ENCODE measurements at places on chromosomes 2 and 18.

- no peak for DNase-seq
These were observed 51.0 kb downstream of the LDLRAD4 start for GRCh38 chr18:13269521-13270011.

DNA sequence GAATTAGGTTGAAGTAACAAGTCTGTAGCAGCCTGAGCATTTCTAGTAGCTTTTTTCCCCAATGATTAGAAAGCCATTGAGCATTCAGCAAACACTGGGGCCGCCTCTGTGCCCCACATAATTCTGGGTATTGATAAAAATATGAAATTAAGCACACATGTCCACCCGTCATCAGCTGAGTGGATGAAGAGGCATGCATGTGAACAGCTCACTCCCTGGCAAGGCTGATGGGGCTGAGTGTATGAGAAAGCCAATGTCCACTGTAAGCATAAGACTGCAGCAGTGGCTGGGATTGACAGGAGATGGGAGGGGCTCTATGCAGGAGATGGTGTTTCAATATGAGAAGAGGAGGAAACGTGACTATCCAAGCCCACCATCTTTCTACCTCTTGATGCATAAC lies 124.4 kb upstream of the KLHL29 start:
- DNase-seq = no peak

DNA sequence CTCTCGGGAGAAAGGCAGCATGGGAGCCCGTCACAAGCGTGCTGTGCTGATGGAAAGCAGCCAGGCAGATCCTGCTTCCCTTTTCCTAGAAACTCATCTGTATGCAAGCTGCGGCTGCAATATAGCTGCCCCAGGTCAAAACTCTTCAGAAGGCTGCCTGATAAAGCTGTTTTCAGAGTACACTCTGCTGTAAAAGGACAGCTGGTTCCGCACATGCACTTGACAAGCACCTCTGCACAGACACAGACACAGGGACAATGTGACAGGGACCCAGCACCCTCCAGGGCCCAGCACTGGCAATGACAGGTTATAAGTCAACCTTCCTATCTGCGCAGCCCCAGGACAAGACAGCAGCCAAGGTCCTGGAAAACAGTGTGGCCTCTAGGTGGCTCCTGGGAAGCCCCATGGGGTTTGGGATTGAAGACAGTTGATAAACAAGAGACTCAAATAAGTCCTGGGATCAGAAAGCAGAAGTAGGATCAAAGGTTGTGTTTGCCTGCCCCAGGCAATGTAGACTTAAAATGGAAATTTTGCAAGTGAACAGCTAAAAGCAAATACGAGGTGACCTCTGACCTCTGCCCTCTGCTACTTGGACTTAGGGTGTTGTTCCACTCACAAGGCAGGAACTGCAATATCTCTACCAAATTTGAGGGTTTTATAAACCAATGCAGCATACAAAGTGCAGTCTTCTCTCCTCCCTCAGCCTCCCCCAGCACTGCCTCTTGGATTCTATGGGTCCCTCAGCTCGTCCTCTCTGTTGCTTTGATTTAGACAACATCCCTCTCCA lies 16.9 kb downstream of the SLC66A2 start:
- DNase-seq = no peak

DNA sequence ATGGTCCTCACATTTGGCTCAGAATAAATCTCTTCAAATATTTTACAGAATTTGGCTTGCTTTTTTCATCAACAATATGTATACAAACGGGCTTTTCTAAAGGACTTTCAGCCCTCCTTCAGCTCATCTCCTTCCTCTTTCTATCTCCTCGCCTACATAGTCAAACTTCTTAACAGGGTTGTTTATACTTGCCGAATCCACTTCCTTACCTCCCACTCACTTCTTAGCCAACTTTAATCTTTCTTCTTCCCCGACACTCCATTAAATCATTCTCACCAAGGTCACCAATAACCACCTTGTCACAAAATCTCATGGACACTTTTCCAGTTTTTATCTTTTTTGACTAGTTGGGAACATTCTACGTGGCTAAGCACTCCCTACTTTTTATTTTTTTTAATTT lies 325.2 kb downstream of the PLCL1 start:
- DNase-seq = no peak

GRCh38 chr2:63520793-63521192 lies 67.5 kb downstream of the WDPCP start:
- no peak for DNase-seq

DNA sequence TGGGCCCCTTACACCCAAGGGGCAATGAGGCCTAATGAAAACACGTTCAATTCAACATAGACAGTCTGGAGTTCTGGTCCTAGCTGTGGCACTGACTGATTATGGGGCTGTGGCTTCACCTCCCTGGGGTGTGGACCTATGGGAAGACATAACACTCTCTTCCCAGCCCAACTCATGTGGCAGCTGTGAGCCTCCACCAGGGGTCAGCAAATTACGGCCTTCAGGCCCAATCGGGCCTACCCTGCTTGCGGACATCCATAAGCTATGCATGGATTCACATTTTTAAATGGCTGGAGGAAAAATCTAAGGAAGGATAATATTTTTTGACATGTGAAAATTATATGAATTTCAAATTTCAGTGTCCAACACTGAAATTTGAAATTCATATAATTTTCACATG lies 101.3 kb downstream of the LOXHD1 start:
- DNase-seq = no peak

GRCh38 chr2:23423873-23424680 lies 39.1 kb downstream of the KLHL29 start:
- no peak for DNase-seq

DNA sequence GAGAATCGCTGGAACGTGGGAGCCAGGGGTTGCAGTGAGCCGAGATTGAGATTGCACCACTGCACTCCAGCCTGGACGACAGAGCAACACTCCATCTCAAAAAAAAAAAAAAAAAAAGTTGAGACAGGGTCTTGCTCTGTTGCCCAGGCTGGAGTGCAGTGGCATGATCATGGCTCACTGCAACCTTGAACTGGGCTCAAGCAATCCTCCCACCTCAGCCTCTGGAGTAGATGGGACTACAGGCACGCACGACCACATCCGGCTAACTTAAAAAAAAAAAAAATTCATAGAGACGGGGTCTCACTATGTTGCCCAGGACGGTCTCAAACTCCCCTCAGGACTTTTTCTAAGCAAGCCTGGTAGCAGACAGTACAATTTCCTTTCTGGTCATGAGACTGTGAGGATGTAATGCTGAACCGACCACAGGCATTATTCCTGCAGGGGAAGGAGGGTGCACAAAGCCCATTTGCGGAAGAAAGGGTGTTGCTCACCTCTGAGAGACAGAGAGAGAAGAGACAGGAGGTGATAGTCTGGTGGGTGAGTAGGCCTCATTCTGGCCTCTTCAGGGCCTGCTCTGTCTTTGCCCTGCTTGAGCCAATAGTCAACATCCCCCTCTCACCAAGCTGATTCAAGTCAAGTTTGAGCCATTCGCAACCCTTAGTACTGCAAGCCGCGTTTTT lies 205.3 kb downstream of the ZFP36L2 start:
- DNase-seq = no peak

All from NCI-H2227 treated with DMSO at 0.1 percent for 48 hours (cell line).